ENCODE measurements at places on chromosomes 16 and 17.

GRCh38 chr17:68737761-68738443, 136.7 kb upstream of the FAM20A start:
- DNase-seq = no peak

GRCh38 chr16:87108941-87109340, 208.3 kb downstream of the C16orf95 start:
- no peak for DNase-seq

- no peak for DNase-seq
These were observed 139.0 kb downstream of the SNX11 start for GRCh38 chr17:48246612-48247011.

GRCh38 chr17:79087428-79088143, 13.0 kb downstream of the ENGASE start:
- DNase-seq = peak; percentile 79
